ENCODE measurements at places on chromosomes 16 and 17.

GRCh38 chr17:44935116-44935515, 12.5 kb downstream of the KIF18B start:
- DNase-seq = no peak

- no peak for DNase-seq
Measured at GRCh38 chr16:84329843-84330684, 35.4 kb downstream of the WFDC1 start.

- no peak for DNase-seq
Measured at GRCh38 chr17:72151565-72152386, 31.0 kb downstream of the SOX9 start.

DNA sequence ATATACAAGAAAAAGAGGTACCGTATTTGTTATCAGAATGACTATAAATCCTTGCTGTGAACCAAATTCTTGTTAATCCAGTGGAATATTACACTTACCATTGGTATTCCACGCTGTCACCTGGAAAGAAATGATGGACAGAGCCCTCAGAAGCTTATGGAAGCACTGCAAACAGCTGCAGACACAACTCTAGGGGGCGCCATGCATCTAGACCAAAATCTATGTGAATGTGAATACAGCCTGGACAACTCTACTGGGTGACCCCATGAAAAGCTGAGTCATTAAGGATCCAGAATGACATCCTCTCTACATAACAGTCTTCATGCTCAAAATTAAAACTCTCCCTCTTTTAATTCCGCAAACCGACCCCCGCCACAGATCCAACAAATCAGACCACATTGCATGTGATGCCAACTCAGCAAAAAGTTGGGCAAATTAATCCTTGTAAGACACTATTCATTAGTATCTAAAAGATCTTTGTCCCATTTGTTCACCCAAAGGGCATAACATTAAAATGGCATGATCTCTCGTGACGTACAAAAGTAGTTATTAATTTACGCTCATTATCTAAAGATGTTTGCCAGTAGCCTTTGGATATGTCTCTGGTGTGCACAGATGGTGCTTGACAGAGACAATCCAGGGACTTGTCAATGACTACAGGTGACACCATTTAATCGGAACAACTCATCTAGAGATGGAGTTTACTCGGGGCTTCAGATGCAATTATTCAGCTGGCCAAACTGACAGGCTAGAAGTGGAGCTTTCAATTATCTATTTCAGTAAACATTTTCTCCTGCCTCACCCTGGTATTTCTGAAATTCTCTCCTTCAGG, 552.7 kb upstream of the PSMD7 start:
- DNase-seq = no peak

DNA sequence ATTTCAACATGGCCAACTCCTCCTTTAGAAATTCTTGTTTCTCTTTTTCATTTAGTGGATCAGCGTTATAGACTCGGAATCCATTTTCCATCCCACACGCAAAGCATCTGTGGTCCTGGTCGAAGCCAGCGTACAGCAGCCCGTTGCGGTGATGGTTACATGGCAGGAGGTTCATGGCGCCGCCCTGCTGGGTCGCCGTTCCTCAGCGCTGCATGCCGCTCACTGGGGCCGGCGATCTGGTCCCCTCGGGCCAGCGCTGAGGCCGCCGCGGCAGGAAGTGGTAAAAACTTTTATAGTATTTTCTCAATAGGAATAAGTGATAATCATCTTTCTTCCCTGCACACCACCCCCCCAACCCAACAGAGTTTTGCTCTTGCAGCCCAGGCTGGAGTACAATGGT, 29.9 kb upstream of the RHOT1 start:
- DNase-seq = no peak

Measured in NCI-H1436 treated with DMSO at 0.1 percent for 48 hours (cell line).